Activated T-cell treated with anti-CD3 and anti-CD28 coated beads for 48 hours (primary cell): ENCODE measurements at places on chromosomes 11 and 22.

DNA sequence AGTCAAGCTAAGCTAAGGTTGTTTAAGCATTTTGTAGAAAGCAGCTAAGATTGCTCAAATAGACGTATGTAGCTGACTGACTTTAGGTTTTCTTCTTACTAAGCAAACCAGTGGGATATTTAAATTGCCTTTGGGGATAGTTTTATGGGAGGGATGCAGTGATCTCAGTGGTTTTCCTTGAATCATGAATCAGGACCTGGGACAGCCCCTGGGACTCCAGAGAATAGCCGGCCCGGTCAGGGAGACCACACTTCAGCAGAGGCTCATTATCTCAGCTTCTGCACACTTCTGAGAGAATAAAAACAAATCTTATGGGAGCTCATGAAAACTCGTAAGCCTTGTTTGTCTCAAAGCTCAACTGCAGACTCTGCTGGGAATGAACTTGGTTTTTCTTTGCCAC lies at the start of gene OR9I1:
Gene OR9I1, minus strand, starts transcription at position 62 of the 400 bp plus-strand sequence. CDS start 6,086 bp downstream, outside the sequence.
- no peak for DNase-seq

DNA sequence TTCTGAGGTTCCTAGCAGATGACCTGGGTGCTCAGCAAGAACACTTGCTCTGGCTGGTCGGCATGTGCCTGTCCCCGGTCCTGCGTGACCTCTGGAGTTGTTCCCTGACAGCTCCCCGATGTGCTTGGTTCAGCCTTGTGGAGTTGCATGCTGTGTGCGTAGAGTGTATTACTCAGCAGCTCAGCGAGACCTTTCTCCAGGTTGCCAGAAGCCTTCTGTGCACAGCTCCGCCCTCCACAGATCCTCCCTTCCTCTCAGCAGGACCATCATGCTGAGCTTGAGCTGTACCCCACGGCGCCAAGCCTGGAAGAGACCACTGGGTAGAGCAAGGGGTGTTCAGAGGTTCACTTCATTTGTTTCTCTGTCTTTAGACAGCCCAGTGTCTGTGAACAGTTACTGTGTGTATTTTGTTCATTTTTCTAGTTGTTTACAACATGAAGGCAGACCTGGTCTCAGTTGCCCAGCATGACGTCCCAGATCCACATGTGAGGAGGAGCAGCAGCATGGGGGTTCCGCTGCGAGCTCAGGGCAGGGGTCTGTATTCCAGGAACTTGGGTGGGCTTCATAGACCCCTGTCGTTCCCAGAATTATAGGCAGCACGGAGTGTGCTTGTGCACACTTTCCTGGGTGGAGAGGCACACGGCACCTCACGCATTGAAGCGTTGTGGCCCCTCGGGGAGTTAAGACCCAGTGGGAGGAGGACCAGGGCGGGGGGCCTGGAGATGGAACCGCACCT lies 148.6 kb downstream of the IGLL1 start:
- DNase-seq = no peak

DNA sequence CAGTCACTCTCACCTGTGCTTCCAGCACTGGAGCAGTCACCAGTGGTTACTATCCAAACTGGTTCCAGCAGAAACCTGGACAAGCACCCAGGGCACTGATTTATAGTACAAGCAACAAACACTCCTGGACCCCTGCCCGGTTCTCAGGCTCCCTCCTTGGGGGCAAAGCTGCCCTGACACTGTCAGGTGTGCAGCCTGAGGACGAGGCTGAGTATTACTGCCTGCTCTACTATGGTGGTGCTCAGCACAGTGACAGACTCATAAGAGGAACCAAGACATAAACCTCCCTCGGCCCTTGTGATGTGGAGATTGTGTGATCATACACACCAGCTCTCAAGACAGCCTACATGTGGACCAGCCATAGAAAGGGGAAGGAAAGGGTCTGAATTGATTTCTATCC lies 113.3 kb downstream of the ZNF280B start:
- no peak for DNase-seq

DNA sequence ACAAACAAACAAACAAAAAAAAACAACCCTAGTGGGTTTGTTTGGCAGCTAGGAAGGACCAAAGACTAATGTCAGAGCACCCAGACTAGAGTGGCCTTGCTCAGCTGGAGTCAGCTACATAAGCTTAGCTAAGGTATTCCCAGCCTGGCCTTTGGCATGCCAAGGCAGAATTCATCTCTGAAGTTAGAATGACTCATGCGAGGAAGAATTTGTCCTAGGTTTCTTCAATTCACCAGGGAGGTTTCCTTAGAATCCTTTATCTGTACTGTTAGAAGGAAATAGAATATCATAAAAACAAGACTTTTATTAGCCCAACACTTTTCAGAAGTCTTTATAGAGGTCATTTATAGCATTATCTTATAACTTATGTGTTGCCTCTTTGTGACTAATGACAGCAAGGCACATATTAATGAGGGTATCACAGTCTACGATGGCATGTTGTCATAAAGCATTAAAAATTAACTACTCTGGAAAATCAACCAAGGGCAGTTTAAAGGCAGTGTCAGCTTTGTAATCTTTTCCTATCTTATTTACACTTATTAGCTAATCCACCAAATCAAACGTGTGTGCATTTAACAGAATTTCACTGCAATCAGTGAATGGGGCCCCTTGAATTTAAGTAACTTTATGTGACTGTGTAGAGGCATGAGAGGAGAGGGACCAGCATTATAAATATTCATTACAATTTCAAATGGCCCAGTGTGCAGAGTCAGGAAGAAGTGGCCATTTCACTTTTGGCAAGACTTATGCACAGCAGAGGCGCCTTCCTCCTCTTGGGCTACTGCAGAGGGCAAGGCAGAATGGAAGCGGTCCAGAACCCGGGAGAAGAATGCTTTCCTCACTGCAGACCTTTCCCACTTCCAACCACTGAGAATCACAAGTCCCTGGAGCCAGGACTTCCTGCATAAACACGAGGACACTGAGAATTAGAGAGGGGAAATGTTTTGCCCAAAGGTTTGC lies 36.3 kb downstream of the SLC5A1 start:
- no peak for DNase-seq
